CD4-positive, alpha-beta T cell treated with Interleukin-4 for 1 hour (primary cell): ENCODE measurements at places on chromosomes 13 and 19.

GRCh38 chr13:60514891-60515290 is 117.9 kb downstream of the TDRD3 start:
- no peak for DNase-seq

GRCh38 chr19:30521937-30522336 is 149.8 kb downstream of the ZNF536 start:
- DNase-seq: no peak

DNA sequence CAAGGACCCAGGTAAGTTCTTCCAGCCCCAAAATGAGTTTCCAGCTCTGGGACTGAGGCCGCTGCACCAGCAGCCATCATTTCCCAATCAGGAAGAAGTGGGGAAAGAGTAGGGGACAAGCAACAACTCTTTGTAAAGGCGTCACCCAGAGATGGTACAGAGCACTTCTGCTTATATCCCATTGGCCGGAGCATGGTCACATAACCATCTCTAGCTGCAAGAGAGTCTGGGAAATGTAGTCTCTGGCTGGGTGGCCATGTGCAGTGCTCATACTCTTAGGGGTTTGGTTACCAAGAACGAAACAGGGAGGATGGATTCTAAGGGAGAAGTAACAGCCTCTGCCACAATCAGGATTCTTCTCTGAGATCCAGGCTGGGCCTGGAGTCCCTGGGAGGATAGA is 26.3 kb downstream of the CKM start:
- no peak for DNase-seq

DNA sequence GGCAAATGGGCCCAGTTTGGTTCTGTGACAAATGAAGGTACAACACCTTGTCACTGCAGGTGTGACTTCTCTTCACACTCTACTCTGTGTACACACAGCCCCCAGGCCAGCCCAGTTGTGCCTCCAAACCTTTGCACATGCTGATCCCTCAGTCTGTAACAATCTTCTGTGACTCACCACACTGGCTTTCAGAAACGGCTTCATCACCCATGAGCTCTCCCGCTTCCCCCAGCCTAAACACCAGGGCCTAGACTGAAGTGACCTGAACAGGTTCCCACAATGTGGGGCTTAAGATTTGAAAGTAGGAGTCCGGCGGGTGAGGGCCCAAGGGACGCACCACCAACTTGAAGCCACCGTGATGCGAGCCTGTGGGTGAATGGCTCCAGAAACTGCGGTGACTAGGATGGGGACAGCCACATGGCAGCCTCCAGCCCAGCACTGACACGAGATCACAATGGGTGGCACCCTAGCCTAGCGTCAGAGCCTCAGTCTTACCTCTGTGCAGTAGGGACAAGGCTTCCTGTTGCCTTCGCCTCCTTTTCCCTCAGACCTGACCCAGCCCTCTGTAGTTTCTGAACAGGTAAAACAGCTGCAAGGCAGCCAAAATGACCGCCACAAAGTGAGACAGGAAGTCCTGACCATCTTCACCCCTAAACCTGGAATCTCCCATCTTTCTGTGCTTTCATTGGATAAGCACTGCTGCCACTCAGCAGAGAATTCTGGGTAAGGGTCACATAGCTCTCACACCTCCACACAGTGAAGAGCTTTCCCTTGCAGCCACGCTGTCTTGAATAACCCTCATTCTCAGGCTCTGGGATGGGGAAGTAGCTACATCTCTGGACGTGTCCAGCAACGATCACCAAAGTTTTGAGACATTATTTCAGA is 34.2 kb upstream of the ZNF599 start:
- DNase-seq: no peak

DNA sequence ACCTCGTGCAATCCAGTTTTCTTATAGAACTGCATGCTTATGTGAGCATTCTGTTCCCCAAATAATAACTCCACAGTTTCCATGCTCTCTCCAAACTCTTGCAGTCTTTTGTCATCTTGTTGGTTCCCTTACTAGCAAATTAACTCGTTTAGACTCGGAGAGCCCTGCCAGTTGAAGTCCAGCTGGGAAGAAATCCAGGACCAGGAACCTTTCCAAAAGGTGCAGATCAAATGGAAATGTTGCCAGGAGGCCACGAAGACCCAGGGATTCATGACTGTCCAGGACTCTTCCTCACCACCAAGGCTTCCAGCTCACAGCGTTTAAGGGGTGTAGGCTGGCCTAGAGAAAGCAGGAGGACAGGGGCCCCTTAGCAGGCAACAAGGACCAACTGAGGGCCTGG is 2.1 kb upstream of the TDRD12 start:
- no peak for DNase-seq

GRCh38 chr13:114135731-114136171 is 3.3 kb upstream of the RASA3 start:
- DNase-seq: no peak

- DNase-seq: no peak
Observed at GRCh38 chr13:99642006-99642405, 140.7 kb downstream of the TM9SF2 start.

DNA sequence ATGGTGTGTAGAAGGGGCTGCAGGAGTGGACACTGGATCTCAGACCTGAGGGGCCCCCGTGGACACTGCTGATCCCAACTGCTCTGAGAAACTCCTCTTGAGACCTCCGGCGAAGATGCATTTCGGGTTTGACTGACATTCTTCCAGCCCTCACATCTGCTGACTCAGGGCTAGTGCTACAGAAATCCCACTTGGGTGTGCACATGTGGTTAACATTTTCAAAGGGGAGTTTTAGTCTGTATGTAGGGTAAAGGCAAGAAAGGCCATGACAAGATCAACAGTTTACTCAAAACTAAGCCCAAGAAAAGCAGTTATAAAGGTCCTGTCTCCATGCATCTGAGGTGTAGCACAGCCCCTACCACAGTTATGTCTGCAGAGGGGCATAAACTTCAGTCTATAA is 31.2 kb downstream of the DLEU7 start:
- no peak for DNase-seq

DNA sequence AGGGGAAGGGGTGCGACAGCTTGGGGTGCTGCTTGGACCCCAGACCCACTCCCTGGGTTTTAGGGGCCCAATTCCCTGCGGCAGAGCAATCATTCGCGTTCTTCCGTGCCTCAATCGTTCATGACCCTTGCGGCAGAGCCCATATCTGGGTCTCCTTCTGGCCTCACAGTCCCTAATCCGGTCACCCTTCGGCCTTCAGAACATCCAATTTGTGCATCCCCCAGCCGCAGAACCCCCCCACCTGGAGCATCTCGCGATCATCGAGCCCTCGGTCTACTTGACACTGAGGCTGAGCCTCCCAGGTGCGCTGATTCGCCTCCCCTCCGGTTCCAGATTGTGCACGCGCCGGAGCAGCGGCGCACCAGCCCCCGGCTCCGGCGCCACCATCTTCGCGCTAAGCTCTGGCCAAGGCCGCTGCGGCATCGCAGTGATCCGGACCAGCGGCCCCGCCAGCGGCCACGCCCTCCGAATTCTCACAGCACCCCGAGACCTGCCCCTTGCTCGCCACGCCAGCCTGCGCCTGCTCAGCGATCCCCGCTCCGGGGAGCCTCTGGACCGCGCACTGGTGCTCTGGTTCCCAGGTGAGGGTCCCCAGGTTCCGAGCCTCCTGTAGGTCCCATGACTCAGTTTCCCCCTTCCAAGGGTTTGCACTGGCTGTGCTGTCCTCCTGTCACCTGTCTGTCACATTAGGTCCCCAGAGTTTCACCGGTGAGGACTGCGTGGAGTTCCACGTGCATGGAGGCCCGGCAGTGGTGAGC is 501 bp downstream of the GTPBP3 start:
- DNase-seq: no peak
